ENCODE measurements at places on chromosomes 13 and 19.
A peak's percentile ranks its signal among the peaks of the same experiment; 100 is the strongest.

DNA sequence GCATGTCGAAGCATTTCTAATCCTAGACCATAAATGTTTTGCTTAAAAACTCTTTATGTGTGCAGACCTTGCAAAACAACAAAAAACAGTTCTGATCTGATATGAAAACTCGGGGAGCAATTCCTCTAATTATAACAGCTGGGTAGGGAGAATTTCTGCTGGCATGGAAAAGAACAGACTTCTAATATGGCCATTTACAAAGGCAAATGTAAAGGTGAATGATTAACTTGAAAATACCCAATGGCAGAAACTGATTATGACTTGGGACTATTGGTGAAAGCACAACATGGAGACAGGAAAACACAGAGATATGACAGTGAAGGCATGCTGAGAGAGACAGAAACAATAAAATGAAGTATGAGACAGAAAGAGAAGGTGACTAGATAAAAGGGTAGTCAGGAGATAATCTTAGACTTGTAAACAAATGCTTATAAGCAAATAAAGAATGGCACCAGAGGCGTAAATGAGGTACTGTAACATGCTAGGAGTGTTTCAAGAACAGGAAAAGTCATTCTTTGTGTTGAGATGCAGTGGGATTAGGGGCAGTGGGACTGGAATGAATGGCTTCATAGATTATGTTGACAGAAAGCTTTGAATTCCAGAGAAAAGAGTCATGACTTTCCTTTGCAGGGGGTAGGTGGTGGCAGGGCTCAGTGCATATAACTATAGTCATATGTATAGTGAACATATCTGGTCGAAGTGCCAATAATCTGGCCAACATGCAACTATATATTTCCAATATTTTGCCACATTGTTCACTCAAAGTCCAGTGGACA lies 393.0 kb downstream of the ITGBL1 start:
- no peak for DNase-seq

DNA sequence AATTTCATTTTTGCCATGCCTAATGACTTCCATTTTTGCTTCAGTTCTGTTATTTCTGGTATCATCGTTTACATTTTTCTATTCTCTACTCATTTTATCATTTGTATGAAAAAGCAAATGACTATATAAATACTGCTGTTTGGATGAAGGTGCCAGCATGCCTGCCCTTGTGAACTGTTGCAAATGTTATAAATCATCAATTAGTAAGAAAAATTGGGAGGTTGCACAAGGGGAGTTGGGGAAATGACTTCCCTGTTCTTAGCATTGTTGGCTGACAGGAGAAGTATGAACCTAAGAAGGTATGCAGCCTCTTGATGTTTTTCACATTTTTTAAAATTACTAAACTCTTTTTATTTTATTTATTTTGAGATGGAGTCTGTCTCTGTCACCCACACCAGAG lies 15.1 kb downstream of the SAFB start:
- DNase-seq, result no peak

DNA sequence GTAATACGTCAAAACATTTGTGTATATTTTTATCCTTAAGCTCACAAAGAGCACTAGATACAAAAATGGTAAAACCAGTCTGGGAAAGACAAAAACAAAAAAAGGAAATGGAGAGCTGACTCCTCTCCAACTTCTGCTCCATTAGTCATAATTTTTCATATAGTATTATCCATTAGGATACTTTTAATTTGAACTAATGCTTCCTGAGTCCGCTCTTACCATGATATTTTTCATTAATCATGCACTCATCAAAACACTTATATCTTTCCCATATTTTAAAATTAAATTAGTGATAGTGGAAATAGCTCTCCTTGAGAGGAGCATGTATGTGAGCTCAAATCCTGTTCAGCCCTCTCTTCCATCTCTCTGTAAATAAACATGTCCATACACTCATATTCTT lies 1093.0 kb upstream of the MIR17HG start:
- no peak for DNase-seq

DNA sequence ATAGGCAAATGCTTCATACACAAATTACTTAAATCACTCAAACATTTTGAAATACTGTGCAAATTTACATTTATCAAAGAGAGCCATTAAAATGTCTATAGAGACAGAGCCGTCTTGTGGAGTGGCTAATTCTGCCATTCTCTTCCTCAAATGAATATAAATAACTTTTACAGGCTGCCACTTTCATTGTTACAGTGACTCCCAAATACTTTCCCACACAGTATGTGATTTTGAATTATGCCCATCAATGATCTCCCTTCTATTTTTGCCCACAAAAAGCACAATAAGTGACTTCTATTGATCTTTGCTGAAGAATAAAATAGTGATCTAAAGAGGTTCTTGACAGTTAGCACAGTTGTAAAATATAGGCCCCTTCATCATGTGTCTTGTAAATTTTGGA lies 1244.9 kb downstream of the PCDH17 start:
- DNase-seq, result no peak

DNA sequence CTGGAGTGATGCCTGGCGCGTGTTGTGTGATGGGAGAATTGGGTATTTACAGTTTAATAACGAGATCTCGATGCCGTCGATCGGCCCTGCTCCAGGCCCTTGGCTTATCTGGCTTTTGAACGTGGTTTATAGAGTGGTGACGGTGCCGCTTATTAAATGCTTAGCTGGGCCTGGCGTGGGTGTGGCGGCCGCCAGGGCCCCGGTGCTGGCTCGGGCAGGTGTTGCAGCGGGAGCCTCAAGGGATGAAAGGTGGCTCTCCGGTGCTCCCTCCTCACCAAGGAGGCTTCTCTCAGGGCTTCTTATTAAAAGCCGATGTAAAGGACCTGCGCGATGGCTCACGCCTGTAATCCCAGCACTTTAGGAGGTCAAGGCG lies 173.8 kb downstream of the KDM4B start:
- no peak for DNase-seq

DNA sequence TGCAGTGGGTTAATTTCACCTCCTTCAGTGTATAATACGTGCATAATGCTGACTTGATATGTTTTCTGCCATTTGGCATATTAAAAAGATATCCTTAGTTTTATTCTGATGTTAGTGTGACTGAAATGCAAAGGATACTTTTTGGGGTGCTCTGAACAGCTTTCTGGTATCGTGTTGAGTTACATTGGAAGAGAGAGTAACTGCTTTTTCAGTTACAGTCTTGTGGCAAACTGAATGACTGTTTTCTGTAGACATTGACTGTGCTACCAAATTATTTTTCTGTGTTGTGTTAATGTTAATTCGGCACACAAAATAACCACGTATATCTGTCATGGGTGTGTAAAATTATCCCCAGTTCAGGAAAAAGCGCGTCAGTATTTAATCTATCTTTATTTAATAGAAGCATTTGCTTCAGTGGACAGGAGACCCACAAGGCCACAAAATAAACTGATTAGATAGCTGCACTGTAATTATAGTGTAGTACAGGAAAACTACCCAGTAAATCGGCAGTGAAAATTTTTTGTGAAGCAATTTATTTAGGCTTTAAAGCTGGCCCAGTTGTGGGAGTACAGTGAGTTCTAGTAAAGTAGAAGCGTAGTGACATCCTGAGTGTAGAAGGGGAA lies 2.5 kb downstream of the URI1 start:
- no peak for DNase-seq

GRCh38 chr19:49331616-49332055 lies 3.6 kb upstream of the CD37 start:
- no peak for DNase-seq

- no peak for DNase-seq
Measured at GRCh38 chr13:46334035-46334822, 52.8 kb downstream of the RUBCNL start.

- DNase-seq, result peak; percentile 89
Measured at GRCh38 chr19:36850559-36851442, at the start of gene ZNF345. Gene ZNF345, plus strand, starts transcription at chr19:36850876. Its CDS starts 25,955 bp downstream, at chr19:36876831.

DNA sequence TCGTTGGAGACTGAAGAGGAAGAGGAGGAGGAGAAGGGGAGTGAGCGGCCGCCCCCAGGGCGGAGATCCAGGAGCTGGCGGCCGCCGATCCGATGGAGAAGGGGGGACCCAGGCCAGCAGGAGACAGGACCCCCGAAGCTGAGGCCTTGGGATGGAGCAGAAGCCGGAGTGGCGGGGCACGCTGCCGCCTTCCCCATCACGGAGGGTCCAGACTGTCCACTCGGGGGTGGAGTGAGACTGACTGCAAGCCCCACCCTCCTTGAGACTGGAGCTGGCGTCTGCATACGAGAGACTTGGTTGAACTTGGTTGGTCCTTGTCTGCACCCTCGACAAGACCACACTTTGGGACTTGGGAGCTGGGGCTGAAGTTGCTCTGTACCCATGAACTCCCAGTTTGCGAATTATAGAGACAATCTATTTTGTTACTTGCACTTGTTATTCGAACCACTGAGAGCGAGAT lies 1.8 kb downstream of the GADD45B start:
- DNase-seq, result no peak
